ENCODE measurements at places on chromosomes 3 and 15.

DNA sequence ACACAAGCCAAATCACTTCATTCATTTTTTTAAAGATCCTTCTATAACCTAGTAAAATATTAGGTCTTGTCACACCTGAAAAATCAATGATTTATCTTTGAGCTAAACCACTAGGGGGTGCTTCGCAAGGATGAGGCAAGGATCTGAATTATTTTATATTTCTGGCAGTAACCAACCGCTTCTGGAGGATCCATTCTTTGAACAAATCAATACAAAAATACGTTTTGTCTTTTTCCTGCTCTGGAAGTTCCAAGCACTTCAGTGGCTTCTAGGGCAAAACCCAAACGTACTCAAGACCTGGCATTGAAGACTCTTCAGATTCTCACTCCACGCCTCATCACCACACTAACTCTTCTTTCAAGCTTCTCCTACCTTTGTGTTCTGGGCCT is 486 bp downstream of the LSG1 start:
- DNase-seq: no peak

DNA sequence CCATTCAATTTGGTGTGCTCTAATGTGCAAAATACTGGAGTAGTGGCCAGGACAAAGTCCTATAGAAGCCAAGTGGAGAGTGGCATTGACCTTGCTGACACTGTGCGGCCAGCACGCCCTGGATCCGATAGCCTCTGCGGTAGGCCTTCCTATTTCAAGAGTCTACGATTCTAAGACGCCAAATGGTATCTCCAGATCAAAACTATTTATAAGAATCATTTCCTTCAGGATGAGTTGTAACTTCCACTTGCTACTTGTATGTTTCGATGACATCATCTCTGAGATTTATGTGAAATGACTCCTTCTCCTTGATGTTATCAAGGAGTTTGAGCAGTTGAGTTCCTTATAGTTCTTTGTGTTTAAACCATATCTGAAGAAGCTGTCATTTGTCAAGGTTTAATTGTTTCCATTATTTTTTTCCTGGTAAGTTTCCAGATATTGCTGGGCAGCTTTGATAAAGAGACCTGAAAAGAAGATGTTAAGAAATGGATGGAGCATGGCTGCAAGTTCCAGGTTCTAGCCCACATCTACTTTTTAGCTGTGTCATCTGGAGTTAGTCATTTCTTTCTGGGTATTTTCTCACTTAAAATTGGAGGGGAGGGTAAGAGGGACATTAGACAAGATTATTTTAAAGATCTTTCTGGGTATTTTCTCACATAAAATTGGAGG is 71.8 kb downstream of the TMEM44 start:
- DNase-seq: no peak

- DNase-seq: no peak
Measured at GRCh38 chr3:50126287-50127211, 28.6 kb upstream of the SEMA3F start.

DNA sequence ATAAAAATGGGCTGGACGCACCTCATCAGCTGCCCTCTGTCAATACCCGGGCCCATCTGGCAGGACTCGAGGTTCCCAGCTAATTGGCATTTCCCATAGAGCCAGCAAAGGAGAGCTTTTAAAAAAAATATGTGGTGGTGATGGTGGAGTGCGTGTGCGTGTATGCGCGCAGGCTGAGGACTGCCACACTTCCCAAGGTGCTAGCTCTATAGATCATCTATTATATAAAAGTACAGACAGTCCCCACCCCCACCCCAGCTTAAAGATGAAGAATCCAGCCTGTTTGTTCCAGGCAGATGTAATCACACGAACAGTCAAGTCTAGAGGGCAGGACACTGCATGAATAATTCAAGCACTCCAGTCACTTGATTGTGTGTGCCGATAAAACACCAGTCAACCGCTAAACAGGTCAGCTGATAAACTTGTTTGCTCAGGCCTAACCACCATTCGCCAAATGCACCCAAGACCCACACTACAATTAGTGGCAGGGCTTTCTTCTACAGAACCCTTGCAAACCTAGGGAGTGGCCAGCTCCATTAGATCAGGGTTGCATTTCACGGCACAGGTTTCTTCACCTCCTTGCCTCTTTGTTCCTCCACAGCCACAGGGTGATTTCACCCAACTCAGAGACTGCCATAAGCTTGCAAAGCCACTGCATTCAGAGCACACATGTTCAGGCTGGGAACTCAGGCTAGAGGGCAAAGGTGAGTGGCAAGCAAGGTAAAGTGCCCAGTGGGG is 5.8 kb downstream of the TLE3 start:
- DNase-seq: no peak

DNA sequence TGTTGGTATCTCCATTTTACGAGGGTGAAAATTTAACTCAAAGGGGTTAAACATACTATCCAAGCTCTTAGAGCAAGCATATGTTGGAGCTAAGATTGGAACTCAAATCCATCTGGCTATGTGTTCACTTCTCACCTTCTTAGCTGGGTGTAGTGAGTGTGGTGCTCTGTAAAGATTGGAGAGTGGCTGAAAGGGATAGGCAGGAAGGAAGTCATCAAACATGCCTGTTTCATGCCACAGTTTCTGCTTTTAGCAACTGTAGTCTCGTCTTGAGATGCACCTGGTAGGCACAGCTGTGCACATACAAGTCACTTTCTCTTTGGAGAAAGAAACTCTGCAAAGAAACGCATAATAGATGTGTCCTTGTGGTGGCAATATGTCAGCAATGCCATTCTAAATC is 189.1 kb upstream of the MDFIC2 start:
- no peak for DNase-seq

DNA sequence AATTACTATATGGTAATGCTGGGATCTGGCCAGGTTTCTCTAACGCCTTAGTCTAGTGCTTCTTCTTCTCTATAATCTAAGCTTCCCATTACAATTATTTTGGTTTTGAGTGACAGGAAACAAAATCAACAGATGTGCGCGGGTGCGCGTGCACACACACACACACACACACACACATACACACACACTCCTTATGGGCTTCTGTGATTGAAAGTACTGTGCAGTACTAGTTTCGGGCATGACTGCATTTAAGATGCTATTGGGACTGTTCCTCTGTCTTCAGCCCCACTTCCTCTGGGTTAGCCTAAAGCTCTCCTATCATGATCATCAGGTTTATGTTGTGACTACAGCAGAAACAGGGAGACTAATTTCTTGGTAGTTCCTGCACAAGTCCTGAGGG is 32.2 kb downstream of the EPHB1 start:
- DNase-seq: no peak

- no peak for DNase-seq
Measured at GRCh38 chr3:160180581-160181216, 44.5 kb upstream of the C3orf80 start.

GRCh38 chr3:61612211-61613194 is 51.1 kb downstream of the PTPRG start:
- DNase-seq: no peak

GRCh38 chr15:77797270-77797669 is 164.6 kb upstream of the LINGO1 start:
- DNase-seq: no peak

- DNase-seq: no peak
Measured at GRCh38 chr3:99883693-99884092, 66.0 kb downstream of the CMSS1 start.

GRCh38 chr15:64981812-64982431 is 7.8 kb downstream of the SPG21 start:
- no peak for DNase-seq

DNA sequence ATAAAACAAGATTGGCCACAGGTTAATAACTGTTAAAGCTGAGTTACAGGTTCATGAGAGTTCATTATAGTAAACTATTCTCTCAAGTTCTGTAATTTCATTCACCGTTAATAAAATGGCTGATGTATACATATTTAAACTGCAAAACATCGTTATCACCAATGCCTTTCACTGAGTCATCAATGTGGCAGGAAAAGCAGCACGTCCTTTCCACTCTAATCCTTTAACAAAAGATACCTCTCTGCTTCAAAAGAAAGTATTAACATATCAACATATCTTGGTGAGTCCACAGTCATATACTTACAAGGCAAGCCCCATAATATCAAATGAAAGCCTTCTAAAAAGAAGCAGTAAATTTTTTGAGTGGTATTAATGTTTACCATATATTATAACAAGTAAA is 54.5 kb downstream of the UACA start:
- DNase-seq: no peak

- no peak for DNase-seq
Measured at GRCh38 chr3:143881095-143881494, 32.8 kb upstream of the SLC9A9 start.

GRCh38 chr3:134038071-134038491 is 8.4 kb upstream of the SLCO2A1 start:
- no peak for DNase-seq

- no peak for DNase-seq
Measured at GRCh38 chr15:90160781-90161727, 40.1 kb upstream of the SEMA4B start.

DNA sequence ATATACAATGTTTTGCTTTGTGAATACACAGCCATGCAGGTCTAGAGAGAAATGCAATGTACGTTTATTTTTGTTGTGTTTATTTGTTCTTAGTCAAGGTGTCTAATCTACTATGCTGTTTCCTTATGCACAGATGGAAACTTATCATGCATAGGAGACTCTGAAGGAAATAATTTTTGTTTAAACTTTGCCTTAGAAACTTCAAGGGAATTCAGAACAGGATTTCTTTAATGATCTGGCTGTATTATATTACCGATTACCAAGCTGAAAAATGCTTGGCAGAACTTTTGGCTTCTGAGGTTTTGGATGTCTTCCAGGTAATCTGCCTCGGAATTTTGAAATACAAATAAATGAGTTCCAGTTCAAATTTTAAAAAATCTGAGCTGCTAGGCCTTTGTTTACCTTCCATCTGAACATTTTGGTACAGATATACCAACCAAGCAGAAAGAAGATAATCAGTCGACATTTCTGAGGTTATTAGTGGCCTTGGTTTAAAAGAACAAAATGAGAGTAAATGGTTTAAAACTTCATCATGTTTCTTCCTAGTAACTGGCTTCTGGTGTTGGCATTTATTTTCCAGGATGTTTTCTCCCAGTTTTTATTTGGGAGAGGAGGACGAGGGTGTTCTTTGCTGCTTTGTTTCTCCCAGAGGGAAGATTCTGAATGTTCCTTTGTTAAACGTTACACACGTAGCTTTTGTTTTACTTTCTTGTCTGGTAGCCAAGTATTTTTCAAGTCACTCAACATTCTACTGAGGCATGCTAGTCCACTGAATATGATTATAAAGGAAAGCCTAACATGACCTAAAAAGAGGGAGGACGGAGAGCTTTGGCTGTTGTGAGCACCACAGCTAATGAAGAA is 421.8 kb upstream of the TBL1XR1 start:
- no peak for DNase-seq

DNA sequence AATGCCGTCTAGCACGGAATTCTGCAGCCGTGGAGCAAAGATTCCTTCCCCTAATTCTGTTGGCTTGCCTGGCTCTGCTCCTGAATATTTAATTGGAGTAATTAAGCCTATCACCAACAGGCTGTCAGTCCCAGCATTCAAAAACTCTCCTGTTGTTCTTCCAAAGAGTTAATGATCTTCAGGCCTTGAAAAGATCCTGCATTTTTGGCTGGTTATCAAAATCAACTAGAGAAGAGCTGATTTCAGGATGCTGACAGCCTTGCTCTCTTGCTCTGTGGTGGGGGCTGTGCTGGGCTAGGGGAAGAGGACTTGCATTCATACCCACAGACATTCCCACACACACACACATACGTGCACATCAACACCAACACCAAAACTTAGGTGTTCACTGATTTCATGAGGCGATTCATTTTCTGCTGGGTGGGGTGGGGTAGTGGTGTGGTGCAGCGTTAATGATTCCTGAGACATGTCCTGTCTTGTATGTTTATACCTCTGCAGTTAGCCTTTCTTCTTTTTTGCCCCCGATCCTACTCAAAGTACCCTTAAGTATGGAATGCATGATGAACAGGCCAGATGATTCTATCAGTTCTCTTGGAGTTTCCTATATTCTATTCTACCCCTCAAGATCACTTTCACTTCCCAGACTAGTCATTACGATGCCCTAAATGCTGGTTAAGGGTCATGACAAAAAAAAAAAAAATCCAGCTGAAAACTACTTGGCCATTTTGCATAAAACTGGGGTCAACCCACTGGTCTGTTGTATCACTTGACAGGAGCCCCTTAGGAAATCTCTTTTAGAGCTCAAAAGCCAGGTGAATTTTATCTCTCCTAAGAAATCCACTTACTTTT is 42.3 kb downstream of the CPN2 start:
- DNase-seq: no peak

DNA sequence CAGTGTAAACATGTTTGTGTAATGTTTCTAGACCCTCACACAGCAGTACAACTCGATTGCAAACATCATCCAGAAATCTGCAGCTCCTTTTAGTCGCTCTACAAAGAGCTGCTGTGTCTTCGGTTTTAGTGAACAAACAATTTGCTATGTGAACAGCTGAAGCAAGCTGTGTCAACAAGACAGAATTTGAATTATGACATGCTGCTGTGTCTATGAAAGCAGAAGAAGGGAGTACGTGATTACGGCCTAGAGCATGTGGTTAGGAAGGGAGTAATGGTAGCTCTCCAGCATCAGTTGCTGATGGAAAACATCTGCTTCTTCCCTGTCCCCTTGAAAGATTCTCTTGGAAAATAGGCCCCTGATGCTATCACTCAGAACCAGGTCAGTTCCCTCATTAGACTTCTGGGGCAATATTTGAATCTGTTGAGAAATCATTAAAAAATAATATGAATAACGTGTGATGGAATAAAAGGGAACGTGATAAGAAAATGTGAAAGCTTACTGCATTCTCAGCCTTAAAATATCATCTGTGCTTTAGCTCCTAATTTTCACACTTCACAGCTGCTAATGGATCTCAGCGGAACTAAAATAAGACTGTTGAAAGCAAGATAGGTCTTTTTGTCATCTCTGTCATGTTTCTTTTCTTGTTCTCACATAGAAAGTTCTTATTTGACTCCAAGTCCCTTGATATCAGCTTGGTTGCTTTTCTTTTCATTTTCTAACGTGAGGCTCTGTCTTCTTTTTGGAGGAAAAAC is 891.5 kb downstream of the ROBO2 start:
- no peak for DNase-seq

DNA sequence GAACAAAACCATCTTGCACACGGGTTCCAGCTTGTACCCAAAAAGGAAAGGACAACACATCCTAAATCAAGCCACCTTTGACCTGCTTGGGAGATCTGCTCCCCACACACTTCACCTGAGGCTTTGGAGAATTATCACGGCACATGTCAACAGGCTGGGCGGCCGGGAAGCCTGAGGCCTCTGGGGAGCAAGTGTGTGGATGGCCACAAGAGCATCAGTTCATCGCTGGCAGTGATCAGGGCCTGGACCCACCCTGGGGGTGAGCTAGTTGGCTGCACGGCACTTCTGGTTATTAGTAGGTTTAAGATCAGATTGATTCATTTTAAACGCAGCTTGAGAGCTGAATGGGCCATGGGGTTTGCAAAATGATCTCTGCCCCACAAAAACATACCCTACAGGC is 108.5 kb downstream of the CHSY1 start:
- no peak for DNase-seq

- DNase-seq: no peak
Measured at GRCh38 chr15:85761635-85762034, 33.1 kb downstream of the KLHL25 start.

DNA sequence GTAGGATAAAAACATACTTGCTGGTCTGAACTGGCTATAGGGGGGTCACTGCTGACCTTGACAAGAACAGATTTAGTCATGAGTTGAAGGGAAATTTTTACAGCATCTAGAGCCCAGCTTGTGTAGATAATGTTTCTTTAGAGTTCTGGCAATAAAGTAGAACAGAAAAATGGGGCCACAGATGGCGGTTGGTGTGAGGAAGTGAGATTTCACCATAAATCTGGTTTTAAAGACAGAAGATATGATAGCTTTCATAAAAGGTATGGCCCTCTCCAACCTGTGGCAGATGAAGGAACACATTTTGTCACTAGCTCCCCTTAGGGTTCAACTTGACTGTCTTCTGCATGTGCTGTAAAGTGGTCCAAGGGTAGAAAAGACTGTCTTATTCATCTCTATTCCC is 24.3 kb upstream of the IMPDH2 start:
- no peak for DNase-seq

Measured in activated naive CD4-positive, alpha-beta T cell (primary cell).